ENCODE measurements at places on chromosomes 2 and 18.

DNA sequence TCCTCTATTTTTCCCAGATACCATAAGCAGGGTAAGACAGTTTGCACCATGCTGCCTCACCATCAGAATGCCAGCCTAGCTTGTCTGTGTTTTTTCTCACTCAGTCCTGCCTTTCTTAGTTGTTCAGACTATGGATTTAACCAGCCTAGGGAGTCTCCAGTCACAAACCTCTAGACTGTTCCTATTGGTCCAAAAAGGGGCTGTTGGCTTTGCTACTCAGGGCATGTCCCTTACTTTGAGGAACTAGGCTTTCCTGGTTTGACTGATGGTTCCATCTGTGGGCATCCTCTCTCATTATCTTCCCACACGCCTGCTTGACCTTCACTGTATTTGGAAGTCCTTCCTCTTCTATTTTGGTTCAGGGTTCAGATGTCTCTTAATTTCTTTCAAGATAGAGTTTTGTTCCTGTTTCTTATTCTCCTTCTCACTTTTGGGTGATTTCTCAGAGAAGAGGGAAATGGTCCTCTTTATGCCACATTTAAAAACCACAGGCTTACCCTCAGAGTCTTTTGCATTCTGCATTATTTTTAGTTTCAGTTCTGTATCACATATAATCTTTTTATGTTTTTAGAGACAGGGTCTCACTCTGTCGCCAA lies 31.3 kb upstream of the TMEM131 start:
- peak; percentile 97 for DNase-seq

DNA sequence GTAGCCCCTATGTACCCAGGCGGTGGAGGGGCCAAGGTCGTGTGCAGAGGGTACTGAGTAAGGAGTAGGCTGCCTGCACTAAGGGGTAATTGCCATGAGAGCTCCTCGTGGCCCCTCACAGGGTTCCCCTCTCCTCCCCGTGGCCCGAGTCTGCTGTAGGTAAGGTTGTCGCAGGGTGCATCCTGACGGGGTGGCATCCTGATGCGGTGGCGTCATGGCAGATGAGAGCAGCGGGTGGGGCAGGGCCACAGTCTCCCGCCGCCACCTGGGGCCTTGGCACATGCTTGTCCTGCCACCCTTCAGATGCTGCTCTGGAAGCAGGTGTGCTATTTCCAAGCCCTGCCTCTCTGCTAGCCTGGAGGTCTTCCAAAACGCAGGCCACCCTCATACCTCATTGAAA lies 89.7 kb downstream of the EIPR1 start:
- DNase-seq: no peak

DNA sequence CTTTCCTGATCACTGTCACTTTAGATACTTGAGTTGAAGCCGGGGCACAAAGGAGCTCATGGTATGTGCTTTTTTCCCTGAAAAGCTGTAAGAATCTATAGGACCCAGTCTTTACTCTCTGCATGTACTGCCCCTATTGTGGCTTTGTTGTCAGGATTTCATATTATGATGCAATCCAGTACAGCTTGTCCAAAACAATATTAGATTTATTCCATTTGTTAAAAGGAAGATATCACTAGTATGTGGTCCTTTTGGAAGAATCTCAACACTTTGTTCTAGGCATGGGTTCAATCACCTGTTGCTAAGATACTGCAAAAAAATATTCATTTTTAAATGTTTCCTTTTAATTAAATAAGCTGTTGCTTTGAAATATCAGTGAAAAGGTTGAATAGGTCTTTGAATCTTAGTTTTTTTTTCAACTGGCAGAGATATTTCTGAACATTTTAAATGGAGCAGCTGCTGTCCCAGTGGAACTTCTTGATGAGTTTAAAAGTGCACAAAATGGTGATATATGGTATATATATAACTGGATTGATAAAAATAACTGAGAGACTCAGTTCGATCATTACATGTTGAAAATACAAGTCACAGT lies 256.6 kb upstream of the NT5C1B start:
- DNase-seq: no peak

DNA sequence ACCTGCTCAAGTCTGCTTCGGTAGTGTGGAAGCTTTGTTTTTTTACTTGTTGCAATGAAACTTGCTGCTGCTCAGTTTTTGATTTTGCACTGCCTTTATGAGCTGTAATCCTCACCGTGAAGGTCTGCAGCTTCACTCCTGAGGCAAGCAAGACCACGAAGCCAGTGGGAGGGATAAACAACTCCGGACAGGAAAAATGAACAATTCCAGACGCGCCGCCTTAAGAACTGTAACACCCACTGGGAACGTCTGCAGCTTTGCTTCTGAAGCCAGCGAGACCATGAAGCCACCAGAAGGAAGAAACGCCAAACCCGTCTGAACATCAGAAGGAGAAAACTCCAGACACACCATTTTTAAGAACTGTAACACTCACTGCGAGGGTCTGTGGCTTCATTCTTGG lies 245.7 kb upstream of the REG3G start:
- DNase-seq: no peak

DNA sequence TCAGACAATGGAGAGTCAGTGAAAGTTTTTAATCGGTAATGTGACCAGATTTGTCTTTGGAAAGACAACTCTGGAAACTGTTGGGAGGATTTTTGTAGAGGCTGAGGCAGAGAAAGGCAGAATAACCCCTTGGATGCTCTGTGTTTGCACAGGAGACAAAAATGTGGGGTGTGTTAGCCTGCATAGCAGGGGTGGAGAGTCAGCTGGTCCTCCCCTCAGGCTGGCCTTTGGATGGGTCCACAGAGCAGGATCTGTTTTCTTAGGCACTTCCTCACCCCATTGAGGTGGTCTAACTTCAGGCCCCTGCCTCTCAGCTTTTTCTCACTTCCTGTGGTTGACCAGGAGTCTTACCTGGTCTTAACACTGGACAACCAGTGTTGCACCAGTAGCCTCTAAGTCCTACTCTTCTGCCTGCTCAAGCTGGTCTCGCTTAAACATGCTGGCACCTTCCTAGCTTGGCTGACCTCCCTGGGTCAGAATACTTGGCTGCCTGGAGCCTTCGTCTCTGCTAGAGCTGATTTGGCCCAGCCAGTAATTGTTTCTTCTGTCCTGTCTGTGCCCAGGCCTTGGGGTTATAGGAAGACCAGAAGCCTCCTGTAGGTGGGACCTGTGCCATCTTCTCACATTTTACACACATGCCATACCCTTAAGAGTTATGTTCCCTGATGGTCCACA lies 259.8 kb upstream of the RASGRP3 start:
- DNase-seq: no peak

DNA sequence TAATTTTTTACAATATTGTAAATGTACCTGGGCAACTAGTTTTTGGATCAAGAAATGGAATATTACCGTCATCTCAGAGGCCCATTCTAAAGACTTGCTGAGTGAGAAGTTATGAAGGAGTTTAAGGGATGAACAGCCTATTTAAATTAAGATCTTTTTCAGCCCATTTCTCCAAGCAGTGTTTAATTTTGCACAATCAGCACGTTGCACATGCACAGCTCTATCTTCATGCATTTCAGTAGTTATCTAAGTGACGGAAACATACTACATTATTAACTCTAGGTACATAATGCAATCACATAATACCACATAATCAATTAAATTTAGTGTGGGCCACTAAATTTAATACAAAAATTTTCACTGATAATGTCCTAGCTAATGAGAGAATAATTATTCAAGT lies 582.1 kb upstream of the DSEL start:
- DNase-seq: no peak

- DNase-seq: no peak
Observed at GRCh38 chr2:199216253-199216652, 241.5 kb downstream of the SATB2 start.

- DNase-seq: no peak
Observed at GRCh38 chr2:28209864-28210263, 182.8 kb upstream of the FOSL2 start.

GRCh38 chr2:71941726-71942525 lies 205.7 kb downstream of the CYP26B1 start:
- DNase-seq: no peak

DNA sequence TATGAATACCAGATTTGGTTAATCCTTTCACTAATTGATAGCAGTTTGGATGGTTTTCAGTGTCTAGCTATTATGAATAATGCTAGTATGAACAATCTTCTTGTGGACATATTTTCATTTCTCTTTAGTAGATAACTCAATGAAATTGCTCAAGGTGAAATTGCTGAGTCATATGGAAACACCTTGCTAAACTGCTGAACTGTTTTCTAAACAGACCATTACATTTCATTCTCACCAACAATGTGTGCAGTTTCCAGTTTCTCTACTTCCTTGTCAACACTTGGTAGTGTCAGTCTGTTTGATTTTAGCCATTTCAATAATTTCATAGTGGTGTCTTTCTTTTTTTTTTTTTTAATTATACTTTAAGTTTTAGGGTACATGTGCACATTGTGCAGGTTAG lies 250.0 kb downstream of the HRH4 start:
- DNase-seq: no peak

GRCh38 chr2:68662466-68662865 lies 19.1 kb downstream of the PROKR1 start:
- peak; percentile 53 for DNase-seq

- peak; percentile 86 for DNase-seq
Observed at GRCh38 chr2:156356014-156356754, 23.7 kb upstream of the NR4A2 start.

- DNase-seq: no peak
Observed at GRCh38 chr2:44354761-44355160, 6.5 kb downstream of the PREPL start.

- peak; percentile 95 for DNase-seq
Observed at GRCh38 chr2:10350761-10351160, 48.1 kb downstream of the HPCAL1 start.

- no peak for DNase-seq
Observed at GRCh38 chr18:57404345-57404744, 30.8 kb upstream of the ONECUT2 start.

- DNase-seq: peak; percentile 66
Observed at GRCh38 chr2:39379643-39380524, 57.2 kb downstream of the MAP4K3 start.

DNA sequence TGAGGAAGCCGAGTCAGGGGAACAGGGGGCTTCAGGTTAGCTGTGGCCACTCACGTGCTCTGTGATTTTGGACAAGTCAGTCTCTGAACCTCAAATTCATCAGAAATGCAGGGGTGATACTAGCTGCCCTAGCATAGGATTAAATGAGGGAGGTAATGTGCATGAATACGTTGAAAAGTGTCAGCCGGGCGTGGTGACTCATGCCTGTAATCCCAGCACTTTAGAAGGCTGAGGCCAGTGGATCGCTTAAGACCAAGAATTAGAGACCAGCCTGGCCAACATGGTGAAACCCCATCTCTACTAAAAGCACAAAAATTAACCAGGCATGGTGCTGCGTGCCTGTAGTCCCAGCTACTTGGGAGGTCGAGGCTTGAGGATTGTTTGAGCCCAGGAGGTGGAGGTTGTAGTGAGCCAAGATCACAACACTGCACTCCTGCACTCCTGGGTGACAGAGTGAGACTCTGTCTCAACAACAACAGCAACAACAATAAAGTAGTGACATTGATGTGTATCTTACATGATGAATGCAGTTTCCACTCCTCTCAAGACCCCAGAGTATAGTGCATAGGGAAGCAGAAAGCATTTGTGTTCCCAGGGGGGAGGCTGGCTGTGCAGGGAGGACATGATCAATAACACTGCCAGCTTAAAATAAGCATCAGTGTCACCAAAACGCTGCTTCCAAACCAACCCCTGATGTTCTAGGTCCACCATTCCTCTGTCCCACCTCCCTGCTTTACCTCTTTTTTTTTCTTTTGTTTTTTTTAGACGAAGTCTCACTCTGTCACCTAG lies 68.8 kb downstream of the HNRNPLL start:
- no peak for DNase-seq

DNA sequence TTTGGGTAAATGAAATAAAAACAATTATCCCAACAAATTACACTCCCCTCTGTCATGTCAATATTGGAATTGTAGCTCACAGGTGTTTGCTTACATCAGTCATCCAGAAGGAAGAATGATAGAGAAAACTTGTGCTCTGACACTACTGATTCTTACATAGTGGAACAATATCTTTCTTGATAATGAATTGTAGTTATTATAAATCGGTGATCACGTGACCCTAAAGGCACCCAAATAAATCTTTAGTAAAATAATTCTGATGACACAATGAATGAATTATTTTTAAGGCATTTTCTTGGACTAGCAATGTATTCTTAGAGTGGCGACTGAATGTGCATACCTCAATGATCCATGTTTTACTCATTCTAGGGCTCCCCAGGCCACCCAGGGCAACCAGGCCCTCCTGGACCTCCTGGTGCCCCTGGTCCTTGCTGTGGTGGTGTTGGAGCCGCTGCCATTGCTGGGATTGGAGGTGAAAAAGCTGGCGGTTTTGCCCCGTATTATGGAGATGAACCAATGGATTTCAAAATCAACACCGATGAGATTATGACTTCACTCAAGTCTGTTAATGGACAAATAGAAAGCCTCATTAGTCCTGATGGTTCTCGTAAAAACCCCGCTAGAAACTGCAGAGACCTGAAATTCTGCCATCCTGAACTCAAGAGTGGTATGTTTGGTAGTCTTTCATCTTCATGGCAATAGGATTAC lies 34.5 kb downstream of the COL3A1 start:
- DNase-seq: no peak

DNA sequence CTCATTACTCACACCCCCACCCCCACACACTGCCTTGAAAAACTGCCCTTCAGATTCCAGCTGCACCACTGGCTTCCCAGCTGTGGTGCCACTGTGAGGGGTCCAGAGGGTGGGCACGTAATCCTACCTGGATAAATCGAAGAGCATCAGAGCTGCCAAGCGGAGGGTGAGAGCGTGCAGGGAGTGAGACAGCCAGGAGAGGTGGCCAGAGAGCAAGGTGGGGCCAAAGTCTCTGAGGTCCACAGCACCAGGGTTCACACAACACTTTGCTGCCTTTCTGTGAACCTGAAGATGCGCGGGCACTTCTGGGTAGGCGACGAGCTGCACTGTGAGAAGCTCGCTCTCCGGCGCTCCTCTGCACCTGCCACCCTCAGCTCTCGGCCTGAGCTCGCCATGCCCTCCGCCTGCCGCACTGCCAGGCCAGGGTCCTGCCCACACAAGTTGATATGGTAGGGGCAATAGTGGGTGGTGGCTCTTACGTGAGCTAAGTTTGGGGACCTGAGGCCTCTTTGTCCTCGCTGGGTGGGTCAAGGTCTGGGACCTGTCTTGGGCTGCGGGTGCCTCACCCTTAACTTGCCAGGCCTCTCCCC lies 83.9 kb downstream of the MARCO start:
- no peak for DNase-seq

DNA sequence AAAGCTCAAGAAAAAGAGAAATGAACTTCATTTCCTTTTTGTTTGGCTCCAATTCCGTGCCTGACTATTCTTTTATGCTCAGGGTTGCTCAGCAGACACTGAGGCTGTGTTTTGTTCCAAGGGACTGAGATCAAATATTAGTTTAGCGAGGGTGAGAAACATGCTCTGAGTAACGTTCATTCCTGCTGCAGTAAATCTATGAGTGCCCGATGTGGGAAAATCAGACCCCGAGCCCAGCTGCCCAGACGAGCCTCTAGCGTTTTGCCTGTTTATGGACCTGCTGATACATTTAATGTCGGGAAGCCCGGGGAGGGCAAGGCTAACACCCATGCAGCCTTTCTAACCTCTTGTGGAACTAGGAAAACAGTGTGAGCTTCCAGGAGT lies 119.2 kb downstream of the VAPA start:
- DNase-seq: no peak

Data from suppressor macrophage treated with lipopolysaccharide for 4 hours (primary cell).